Lower leg skin (tissue), 4 donors: ENCODE measurements at places on chromosomes 3 and 15. TPM values are rescaled to one million over a fixed set of nuclear protein-coding genes. Genes with fewer than 3 reads are reported as not detected.

The C3orf22 gene
- not detected for total RNA-seq

The ABHD14A gene
- 14.8 TPM for total RNA-seq

The CD200 gene
- total RNA-seq: 7.5 TPM

DNA sequence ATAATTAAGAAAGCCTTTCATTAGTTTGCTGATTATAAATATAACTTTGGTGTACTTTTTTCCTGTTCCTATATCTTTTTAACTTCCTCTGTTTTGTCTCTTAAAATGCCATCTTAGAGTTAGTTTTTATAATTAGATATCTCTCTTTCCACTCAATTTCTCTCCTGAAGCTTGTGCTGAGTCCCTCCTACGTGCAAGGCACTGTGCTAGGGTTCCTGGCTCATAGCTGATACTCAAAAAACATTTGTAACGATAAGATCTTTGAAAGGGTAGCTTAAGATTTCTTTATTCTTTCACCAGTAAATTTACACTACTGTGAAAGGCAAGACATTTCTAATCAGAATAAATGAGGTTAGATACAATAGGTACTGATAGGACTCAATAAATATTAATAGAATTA, 358.8 kb downstream of the MECOM start:
- no peak for DNase-seq

- no peak for DNase-seq
Observed at GRCh38 chr3:109643590-109643989, 306.2 kb upstream of the DPPA4 start.

GRCh38 chr3:149376718-149377407, 586 bp downstream of the TM4SF1 start:
- no peak for DNase-seq

- no peak for DNase-seq
Observed at GRCh38 chr3:32969656-32970055, 18.2 kb downstream of the CCR4 start.

- no peak for DNase-seq
Observed at GRCh38 chr15:98002866-98003265, 42.4 kb downstream of the ARRDC4 start.
